Urinary bladder (tissue), 4 donors: ENCODE measurements at places on chromosomes 3 and 15.

DNA sequence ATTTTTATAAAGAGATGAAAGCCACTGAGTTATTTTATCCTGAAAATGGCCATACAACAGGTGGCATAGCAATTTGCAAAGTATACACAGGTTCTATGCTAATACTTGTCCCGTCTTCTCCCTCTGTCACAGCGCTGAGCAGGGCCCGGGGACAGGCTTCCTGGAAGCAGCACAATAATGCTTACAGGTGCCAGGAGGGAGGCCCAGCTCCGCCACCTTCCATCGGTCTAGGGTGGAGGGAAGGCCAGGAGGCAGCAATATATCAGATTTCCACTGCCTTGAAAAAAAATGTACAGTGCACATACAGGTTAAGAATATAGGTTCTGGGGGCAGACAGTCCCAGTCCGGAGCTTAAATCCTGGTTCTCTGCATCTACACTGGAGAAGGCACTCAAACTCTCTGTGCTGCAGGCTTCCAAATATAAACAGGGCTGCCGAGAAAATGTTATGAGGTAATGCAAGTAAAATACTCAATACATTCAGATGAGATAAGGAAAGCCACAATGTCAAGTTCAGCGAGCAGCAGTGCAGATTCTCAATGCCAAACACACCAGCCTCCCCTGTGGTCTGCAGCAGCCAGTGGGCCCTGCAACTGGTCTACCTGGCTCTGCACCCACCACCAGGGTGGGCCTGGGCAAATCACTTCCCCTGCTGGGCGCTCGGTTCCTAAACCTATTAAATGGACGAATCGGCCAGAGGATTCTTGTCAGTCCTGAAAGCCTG is 189.6 kb downstream of the XXYLT1 start:
- DNase-seq: no peak

- DNase-seq: no peak
Measured at GRCh38 chr3:107065094-107065861, 312.0 kb upstream of the CCDC54 start.

DNA sequence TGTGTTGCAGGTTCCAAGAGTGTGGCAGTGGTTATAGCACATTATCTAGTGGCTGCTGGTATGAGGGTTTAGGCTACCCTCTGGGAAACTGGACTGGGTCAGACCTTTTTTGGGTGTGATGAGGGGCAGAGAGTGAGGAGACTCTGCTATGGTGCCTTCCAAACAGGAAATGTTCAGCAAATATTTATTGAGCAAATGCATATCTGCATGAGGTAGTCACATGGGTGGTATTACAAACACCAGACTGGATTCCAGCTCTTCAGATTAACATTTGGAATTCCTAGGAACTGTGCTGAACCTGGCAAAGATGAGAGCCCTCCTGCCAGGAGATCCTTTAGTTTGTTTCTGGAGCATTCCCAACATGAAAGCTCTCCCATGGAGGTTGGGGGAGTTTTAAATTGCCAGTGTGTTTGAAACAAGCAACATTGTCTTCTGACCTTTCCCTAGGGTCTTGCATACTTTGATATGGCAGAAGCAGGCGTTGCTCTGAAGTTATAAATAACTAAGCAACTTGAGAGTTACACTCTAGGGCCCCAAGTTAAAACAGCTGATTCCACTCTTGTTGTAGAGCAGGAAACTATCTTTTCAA is 341.2 kb upstream of the C2CD4B start:
- no peak for DNase-seq

GRCh38 chr3:48560648-48561018 is 2.9 kb downstream of the UCN2 start:
- no peak for DNase-seq
